ENCODE measurements at places on chromosomes 11 and 22. TPM values are rescaled to one million over a fixed set of nuclear protein-coding genes. Genes with fewer than 3 reads are reported as not detected.

SELENOM gene
- total RNA-seq = 12.4 TPM

SYT12 gene
- not detected for total RNA-seq

PRR5L gene
- 2.5 TPM for total RNA-seq

FLRT1 gene
- total RNA-seq = not detected

OR6T1 gene
- not detected for total RNA-seq

KCNQ1OT1 gene
- total RNA-seq = 5.1 TPM

Data from melanocyte of skin (primary cell).